Endothelial cell (in vitro differentiated cells): ENCODE measurements at places on chromosomes 16 and 17. TPM values are rescaled to one million over a fixed set of nuclear protein-coding genes. Genes with fewer than 3 reads are reported as not detected.

- H3K27me3 ChIP-seq: peaks cover 2% of the 10 kb centered on the region
- peaks cover 50% of the 10 kb centered on the region for H3K36me3 ChIP-seq
- H3K4me1 ChIP-seq: no peaks in the 10 kb centered on the region
- no peak overlapping the region for H3K4me3 ChIP-seq
- no peak for DNase-seq
- no peak overlapping the region for H3K27ac ChIP-seq
These were observed 12.0 kb upstream of the RPL13 start for GRCh38 chr16:89548344-89549006.

- peaks cover 10% of the 10 kb centered on the region for H3K4me1 ChIP-seq
- H3K27me3 ChIP-seq: peaks cover 2% of the 10 kb centered on the region
- H3K36me3 ChIP-seq: no peaks in the 10 kb centered on the region
- peak; percentile 46 for DNase-seq
These were observed 341.7 kb downstream of the C16orf95 start for GRCh38 chr16:86975445-86975844.

Gene MT4
- total RNA-seq: not detected

Gene SHBG
- 0.95 TPM for total RNA-seq
